H4 (cell line): ENCODE measurements at places on chromosomes 12 and 14. TPM values are rescaled to one million over a fixed set of nuclear protein-coding genes. Genes with fewer than 3 reads are reported as not detected.

The CMKLR1 gene
- 1.5 and 1.6 TPM in 2 replicates for total RNA-seq

The KRT79 gene
- total RNA-seq = not detected in 2 replicates

DNA sequence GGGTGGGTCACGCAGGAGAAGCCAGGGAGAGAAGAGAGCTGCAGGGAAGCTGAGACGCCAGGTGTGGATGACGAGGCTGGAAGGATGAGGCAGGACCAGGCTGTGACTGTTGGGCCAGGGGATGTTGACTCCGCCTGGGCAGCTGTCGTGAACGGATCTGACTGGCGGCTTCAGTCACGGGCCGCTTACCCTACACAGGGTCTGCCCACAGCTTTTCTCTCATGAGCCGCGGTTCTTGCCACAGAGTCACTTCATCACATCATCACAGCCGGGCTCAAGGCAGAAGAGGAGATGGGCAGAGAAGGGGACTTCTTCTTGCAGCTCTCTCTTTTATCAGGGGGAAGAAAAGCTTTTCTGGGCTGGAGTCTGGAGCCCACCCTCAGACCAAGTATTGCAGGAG lies 7.7 kb downstream of the CLBA1 start:
- no peak for DNase-seq

DNA sequence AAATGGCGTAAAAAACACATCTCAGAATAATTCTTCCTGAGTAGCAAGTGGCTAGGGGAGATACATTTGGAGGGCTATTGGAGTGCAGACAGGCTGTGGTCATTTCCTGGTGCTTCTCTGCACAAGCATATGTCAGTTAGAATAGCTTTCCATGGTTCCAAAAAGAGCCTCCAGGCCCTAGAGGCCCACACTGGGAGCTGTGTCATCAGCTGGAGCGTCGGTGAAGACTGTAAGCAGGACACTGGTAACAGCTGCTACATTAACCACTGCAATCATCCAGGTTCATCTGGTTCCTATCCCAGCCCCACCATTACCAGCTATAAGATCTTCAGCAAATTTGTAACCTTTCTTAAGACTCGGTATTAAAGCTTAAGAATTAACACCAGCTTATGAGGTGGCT lies 31.7 kb upstream of the APPL2 start:
- DNase-seq = no peak

- DNase-seq = no peak
These were observed 2.9 kb upstream of the PPFIBP1 start for GRCh38 chr12:27521066-27521465.

- DNase-seq = no peak
These were observed 139.4 kb downstream of the CACNA1C start for GRCh38 chr12:2192231-2192630.
